ENCODE measurements at places on chromosomes 4 and X.

- no peak for DNase-seq
These were observed 133.8 kb downstream of the ZC4H2 start for GRCh38 chrX:64842492-64842891.

DNA sequence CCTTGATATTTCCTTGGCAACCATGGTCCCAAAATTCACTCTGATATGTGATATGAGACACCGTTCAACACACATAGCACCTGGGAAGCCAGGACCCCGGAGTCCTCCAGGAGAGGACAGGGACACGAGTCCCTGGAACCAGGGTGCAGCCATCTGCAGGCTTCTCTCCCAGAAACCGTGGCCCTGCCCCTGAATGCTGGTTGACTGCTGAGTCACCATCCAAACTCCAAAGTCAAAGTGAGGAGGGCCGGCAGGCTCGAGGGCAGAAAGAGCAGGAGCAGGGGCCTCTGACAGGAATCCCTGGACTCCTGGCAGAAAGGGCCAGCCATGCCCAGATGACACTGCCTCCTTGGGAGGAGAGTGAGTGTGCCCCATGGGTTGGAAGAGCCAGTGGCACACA, 6.9 kb upstream of the PNMA6A start:
- DNase-seq = no peak

DNA sequence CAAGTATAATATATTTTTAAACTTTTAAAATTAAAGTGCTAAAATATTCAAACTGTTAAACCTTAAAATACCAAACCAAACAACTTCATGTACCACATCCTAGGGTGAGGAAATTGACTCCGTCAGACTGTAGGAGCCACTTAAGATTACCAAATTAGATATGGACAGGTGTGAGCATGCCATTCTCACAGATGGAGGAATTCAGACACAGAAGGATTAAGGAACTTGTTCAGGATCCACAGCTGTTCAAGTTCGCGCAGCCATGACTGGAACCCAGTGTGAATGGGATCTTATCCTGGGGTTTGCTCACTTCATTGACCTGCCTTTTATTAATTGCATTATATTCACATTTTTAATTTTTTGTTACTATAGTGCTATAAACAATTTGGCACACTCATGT, 224.9 kb upstream of the PCDH7 start:
- no peak for DNase-seq

DNA sequence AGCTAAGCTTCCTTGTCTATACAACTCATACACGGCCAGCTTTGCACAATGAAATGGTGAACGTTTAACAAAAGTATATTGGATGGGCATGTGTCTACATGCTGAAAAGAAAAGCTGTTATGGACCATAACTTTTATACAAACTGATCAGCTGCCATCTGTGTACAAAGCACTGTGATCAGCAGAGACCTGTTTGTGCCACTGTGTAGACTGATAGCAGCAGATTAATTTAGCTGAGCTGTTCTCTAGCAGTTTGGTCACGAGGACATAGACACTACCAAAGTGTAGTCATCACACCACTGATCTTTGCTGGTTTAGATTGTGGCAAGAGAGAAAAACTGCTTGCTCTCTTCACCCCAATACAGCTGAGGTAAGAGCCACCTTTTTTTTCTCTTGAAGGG, 124.5 kb downstream of the RAPGEF2 start:
- no peak for DNase-seq

- DNase-seq = no peak
These were observed 44.7 kb downstream of the TMEM156 start for GRCh38 chr4:38987491-38987890.

DNA sequence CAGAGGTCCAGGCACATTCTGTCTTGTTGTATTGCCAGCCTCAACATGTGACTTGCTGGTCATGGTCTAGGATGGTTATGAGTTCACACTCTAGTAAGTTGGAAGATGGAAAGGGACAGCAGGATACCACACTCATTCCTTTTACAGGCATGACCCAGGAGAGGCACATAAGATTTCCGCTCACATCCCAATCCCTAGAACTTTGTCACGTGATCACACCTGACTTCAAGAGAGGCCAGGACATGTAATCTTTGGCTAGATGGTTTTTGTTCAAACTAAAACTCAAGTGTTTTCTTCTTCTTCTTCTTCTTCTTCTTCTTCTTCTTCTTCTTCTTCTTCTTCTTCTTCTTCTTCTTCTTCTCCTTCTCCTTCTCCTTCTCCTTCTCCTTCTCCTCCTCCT, 53.4 kb upstream of the ARX start:
- no peak for DNase-seq

GRCh38 chr4:122003335-122003734, 51.5 kb upstream of the TRPC3 start:
- peak; percentile 51 for DNase-seq

GRCh38 chr4:5969777-5970176, 48.5 kb downstream of the C4orf50 start:
- DNase-seq = no peak

DNA sequence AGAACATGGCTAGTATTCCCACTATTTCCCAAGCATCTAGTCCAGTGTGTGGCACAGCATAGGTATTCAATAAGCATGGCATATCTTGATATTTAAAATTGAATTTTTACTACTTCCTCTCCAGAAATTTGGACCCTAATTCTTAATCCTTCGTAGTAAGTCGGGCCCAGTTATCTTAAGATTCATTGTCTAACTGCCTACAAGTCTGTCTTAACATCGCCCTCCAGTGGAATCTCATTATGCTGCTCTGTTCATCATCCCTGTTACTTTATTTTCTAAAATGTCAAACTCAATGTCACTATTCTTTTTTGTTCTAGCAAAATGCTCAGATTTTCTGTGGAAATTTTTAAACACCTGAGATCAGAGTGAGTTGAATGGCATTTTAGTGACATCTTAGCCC, 606.2 kb downstream of the KLHL13 start:
- peak; percentile 11 for DNase-seq

GRCh38 chr4:40827758-40828157, 78.0 kb downstream of the NSUN7 start:
- DNase-seq = no peak

GRCh38 chr4:77021614-77022089, 54.1 kb downstream of the CCNI start:
- peak; percentile 40 for DNase-seq

- no peak for DNase-seq
These were observed 9.4 kb downstream of the C4orf50 start for GRCh38 chr4:6008766-6009385.

GRCh38 chrX:3244955-3245354, 101.5 kb downstream of the MXRA5 start:
- peak; percentile 1 for DNase-seq

DNA sequence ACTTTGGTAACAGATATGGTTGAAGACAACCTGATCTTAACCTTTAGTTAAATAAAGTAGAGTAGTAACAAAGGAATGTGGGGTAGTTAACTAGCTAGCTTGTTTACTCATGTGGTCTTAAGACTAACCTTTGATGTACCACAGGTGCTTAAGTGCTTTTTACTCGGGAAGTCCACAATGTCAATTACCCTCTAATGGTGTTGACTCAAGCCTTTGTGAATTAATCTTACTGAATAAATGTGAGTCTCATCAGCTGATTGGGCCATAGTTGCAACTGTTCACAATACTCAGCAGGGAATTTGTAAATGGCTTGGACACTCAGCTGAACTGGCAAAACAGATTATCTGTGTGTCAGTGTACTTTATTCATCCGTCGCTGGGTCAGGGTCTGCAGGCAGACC, 119.0 kb upstream of the UGT8 start:
- no peak for DNase-seq

DNA sequence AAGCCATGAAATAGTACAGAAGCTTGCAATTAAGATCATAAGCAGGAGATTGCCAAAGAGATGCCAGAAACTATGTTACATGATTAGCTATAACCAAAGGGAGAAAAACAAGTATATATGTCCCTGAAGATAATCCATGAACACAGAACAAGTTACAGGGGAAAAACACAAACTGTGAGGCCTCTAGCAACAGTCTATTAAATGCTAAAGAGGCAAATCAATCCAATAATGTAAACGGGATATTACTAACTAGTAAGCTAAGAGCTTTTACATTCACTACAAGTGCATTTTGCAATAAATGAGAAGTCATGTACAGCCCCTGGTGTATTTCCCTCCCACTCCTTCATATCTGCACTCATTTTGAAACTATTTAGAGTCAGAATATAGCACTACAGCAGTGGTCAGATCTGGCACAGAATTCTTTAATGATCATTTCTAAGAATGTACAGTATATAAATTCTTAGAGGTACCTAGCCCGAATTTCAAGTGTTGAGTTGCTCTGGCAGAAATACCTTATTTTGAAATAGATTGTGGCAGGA, 449.8 kb upstream of the SMIM31 start:
- DNase-seq = no peak

DNA sequence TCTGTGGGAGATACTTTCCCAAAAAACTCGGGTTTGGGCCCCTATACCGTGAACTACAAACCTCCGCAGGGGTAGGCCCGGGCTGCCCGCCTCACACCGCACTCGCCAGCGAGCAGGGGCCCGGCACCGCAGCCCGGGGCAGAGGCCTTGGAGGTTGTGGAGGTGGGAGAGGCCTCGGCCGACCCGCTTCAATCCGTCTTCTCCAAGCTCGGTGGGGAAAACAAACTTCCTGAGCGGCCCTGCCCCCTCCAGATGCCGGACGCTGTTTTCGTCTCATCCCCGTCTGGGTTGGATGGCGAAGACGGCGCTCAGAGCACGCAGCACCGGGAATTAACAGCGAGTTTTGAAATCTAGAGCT, 442 bp upstream of the MCUB start:
- no peak for DNase-seq

- no peak for DNase-seq
These were observed 62.6 kb downstream of the TBC1D9 start for GRCh38 chr4:140693562-140693961.

DNA sequence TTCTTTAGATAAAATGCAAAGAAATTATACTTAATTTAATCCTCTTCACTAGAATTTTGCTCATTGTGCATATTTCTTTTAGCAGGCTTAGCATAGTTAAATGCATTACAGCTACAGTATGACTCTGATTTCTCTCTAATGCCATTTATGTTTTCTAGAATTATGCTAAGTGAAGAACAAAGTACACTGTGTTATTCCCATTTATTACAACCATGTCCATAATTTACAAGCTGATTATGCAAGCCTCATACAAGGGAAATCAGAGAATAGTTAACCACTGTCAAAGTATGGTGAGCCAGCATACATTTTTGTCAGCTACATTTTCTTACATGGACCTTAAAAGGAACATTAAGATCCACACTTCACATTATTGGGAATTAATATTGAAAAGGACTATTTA, 99.1 kb downstream of the MAB21L2 start:
- no peak for DNase-seq

DNA sequence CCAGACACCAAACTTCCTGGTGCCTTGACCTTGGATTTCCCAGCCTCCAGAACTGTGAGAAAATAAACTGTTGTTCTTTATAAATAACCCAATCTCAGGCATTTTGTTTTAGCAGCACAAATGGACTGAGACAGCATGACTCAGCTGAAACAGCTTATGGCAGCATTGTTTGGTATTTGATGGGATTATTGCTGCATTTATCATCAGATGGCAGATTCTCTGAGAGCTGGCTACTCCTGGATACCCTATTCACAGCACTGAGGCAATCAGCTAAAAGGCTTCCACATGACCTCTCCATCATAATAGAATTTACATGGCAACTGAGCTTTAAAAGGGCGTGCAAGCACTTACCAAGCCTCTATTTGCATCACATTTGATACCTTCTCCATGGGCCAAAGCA, 623.1 kb upstream of the CPEB2 start:
- DNase-seq = no peak

- DNase-seq = no peak
These were observed 72.9 kb downstream of the FAM114A1 start for GRCh38 chr4:38940476-38940875.

- peak; percentile 49 for DNase-seq
These were observed 156.1 kb downstream of the STPG2 start for GRCh38 chr4:97987019-97987648.

Data from NB4 (cell line).